ENCODE measurements at places on chromosomes 5 and 9.

- no peak for DNase-seq
Measured at GRCh38 chr9:101403516-101404285, 5.0 kb downstream of the ZNF189 start.

DNA sequence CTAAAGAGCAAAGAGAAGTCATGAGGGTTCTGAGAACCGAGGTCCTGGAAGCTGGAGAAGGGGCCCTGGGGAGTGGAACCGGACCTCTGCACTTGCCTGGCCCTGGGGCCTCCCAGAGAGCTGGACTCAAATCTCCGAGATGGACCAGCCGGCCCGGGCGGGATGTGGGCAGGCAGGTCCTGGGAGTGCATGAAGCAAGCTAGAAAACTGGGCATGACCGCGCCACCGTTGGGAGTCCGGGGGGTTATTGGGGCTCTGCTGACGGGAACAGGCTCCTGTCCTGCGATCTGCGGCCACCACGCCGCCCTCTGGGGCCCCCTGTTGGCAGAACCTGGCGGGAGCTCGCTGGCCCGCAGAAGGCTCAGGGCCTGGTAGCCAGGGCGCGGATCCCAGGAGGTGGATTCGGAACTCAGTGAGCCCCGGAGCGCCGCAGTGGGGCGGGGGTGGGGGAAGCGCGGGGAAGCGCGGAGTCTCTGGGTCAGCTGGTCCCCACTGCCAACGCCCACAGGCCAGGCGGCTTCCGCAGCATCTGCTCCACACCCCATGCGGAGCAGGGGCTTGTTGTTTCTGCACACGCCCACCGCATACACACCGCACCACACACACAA, 150.6 kb downstream of the ERCC6L2 start:
- DNase-seq, result no peak

DNA sequence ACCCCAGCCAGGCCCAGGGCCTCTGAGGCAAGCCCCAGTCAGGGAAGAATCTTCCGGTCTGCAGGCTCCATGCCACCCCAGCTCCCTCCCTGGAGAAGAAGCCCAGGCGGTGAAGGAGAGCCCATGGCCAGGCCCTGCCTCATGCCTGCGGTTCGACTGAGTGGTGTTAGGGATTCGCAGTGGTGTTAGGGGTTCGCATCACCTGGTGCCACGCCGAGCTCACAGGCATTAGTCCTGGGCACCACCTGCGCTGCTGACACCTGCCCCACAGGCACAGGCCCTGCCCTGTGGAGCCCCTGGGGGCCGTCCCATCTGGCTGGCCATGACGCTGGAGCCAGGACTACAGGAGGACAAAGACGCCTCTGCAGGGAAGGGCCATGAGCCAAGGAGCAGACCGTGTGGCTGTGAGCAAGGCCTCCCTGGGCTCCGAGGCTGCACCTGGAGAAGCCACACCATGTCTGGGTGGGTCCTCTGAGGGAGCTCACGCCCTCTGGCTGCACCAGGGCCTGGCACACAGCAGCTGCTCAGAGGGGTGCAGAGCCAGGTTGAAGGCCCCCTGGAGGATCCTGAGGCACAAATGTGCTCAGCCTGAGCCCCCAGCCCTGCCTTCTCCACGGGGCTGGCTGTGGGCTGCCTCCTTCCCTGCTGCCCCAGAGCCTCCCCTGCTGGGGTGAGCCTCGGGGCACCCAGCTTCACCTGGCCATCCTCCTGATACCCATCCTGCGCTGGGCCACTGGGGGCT, 27.6 kb upstream of the RNF130 start:
- no peak for DNase-seq

GRCh38 chr5:172003746-172004145, 2.7 kb downstream of the FBXW11 start:
- DNase-seq, result no peak

DNA sequence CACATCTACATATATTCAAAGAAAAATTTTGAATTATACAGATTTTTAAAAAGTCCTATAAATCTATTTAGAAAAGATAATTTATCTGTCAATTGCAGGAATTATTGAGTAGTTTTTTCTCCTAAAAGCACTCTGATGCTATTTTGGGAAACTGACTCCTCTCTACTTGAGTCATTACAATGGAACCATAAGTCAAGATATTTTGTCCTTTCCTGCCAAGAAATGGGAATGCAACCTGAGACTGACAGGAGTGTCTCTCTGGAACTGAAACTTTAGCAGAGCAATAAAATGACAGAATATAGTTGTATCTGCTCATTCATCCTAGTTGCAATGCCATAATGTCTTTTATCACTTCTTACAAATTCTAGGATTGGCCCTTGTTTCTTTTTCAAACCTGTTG, 48.6 kb downstream of the CARTPT start:
- DNase-seq, result no peak

DNA sequence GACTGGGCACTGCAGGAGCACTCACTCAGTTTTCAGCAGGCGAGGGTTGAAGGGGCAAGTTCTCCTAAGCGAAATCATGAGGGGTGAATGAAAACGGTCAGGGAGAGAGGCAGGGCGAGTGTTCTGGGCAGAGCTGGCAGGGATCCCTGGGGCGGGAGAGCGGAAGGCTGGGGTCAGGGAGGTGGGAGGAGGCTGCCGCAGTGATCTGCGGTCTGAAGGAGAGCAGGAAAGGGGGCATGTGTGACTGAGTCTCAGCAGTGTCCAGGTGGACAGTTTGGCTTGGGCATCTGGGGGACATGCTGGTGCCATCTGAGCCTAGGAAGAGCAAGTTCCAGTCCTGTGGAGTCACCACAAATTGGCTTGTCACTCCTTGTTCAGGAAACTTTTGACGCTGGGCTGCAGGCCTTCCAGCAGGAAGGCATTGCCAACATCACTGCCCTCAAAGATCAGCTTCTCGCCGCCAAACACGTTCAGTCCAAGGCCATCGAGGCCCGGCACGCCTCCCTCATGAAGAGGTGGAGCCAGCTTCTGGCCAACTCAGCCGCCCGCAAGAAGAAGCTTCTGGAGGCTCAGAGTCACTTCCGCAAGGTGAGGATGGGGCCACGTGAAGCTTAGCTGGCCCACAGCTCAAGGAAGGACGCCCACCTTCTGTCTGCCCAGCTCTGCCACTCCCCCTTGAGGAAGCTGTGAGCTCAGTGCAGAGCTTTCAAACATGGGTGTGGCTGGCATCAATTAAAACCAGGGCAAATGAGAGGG, 31.1 kb downstream of the DYNC2I2 start:
- no peak for DNase-seq

- DNase-seq, result no peak
Measured at GRCh38 chr5:139512786-139513390, 30.3 kb upstream of the STING1 start.

DNA sequence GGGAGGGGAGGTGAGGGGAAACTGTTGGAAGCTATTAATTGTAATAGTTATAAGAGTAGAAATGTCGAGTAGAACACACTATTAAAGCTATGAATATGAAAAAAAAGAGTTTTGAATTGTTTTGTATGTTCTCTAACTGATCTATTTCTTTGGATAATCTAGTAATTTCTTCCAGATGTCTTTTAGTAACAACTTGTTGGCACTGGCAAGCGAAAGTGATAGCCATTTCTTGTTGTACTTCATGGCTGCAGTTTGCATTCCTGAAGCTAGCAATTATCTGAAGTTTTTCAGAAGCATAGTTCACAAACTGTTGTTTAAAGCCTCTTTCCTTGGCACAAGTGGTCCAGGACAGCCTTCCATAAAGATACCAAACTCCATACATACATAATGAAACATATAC, 49.4 kb upstream of the SPATA31C2 start:
- no peak for DNase-seq

DNA sequence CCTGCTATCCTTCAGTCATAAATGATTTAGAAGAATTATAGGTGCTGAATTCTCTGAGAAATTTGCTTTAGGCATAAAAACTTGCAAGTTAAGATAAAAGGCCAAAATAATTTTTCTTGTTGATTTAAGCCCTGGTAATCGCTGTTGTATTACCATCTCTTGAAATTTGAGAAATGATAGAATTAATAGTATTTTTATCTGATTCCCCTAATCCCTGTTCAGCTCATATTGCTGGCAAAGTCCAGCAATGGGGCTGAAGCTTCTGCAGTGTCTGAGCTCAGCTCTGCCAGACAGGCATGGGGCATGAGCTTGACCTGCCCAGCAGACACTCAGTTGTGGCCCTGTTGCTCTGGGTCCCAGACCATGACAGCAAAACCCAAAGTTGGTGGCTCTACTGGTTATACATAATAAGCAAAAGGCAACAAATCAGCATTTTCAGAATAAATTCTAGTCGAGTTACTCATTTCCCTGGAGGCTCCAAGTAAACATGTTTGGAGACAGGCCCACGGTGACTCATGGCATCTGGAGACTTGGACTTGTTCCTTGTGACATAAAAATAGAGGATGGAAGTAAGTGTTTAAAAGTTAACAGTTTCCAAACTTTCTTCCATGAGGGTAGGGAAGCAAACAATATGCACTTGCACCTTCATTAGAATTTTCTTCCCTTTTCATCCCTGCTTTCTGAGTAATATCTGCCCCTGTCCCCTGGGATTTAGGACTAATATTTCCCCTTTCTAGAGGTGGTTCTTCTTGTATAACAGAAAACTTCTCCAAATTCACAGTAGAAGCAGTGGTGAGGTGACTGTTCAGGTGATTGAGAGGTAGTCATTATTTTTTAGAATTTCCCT, 60.2 kb upstream of the SLC2A8 start:
- DNase-seq, result no peak

- DNase-seq, result no peak
Measured at GRCh38 chr5:86862093-86862492, 244.4 kb downstream of the COX7C start.

DNA sequence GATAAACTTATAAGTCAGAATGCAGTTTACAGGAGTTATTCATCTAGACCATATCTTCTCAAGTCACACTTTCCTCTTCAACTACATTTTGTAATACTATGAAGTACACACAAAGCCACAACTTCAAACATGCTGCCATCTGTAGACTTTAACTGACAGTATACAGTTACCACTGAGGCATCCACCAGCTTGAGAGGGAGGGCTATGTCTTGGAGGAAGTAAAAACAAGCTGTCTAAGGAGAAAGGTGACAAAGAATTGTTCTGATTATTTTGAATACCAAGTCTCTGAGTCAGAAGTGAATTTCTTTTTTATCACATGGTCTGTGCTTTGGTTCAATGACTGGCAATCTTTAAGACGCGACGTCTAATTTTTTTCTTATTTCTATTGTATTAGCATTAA, 97.6 kb upstream of the CDH10 start:
- no peak for DNase-seq

DNA sequence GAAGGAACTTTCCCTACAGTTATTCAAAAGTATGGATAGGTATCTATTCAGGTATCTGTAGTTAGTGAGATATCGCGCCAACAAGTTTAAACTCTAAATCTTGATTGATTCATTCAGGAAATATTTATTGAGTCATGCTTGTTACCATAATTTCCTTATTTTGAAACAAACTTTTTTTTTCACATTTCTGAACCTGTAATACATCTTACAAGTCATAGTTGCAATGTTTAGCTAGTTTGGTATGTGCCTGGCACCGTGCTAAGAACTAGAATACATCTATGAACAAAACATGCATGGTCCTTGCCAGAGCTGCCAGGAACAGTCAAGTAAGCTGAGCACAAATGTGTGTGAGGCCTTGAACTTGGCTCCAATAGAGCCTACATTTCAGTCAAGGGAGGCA, 226.4 kb downstream of the PCSK5 start:
- no peak for DNase-seq

- DNase-seq, result no peak
Measured at GRCh38 chr9:122095010-122095767, 2.1 kb upstream of the TTLL11 start.

DNA sequence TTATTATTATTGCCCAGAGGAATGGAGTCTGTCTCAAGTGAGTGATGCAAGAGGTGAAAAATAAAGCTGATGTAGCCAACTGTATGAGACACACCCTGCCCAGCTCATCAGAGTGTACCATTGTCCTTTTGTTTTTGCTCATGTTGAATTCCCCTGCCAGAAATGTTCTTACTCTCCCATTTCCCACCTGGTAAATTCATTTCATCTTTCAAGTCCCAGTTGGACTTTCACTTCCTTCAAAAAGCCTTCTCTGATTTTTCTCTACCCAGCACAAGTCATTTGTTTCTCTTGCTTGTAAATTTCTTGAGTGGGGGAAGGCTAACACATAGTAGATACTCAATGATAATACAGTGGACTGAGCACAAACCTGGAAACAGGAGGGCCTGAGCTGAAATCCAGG, 394.5 kb upstream of the ZNF462 start:
- DNase-seq, result no peak
